ENCODE measurements at places on chromosomes 3 and 15.

GRCh38 chr15:75673426-75674235 lies 25.9 kb downstream of the SNX33 start:
- no peak for DNase-seq

GRCh38 chr15:81052046-81052445 lies 51.3 kb downstream of the TLNRD1 start:
- no peak for DNase-seq

GRCh38 chr3:123126031-123126430 lies 59.2 kb downstream of the PDIA5 start:
- DNase-seq = no peak

GRCh38 chr3:123374016-123374415 lies 74.9 kb downstream of the ADCY5 start:
- DNase-seq = no peak

- no peak for DNase-seq
Measured at GRCh38 chr3:8504611-8504973, 3.0 kb downstream of the LMCD1 start.

GRCh38 chr3:16478516-16478915 lies 35.0 kb downstream of the RFTN1 start:
- no peak for DNase-seq

GRCh38 chr3:86519819-86520218 lies 471.1 kb downstream of the VGLL3 start:
- DNase-seq = no peak

DNA sequence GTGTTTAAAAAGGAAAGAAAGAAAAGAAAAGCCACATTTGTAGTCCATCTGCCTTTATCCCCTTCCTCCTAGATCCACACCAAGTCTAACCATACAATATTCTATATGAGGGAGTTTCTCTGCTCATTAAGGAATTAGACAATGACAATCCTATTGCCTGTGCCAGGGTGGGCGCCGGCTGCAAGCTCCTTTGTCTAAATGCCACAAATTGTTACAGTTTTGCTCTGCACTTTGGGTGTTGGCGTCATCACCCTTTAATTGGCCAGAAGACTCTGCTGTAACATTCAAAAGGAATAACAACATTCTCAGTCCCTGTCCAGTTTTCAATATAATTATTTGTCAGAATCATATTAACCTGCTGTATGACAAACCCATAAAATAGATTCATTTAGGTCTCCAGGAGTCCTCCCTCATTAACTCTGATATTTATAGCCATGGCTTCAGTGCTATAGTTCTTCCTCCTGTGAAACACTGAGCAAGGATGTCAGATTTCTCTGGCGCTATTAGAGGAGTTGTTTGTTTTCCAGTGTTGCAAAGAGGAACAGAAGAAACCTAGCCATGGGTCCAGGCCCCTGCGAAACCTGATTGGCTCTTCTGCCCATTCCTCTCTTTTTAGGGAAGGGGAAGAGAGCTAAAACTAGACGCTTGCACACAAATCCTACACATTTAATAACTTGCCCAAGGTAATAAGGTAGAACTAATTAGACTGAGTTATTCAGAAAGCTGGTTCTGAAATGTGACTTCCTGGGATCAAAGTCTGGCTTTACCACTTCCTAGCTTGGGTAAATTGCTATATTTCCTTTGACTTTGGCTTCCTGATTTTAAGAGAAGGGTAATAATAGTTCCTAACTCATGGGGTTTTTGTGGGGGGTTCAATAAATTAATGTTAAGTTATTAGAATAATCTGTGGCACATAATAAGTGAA lies 112.4 kb downstream of the CD47 start:
- DNase-seq = no peak

- DNase-seq = no peak
Measured at GRCh38 chr3:100086401-100086800, 27.9 kb downstream of the FILIP1L start.

DNA sequence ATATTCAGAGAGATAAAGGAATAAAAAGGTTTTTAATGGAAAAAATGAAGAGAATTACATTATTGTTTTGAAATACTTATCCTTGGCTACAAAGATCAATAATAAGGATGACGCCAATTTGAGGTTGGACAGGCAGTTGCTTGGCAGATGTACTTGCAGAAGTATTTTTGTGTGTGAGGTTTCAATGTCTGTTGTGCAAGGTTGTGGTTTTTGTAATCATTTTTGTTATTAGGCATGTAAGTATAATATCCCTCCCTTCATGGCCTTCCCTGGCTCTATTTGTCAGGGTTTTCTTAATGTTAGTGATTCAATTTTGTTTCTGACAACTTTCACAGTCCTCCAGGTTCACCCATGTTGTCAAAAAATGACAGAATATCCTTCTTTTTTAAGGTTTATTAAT lies 105.9 kb downstream of the OTOL1 start:
- no peak for DNase-seq

- no peak for DNase-seq
Measured at GRCh38 chr15:56353740-56354139, 11.5 kb upstream of the TEX9 start.

GRCh38 chr15:58957101-58957973 lies 23.9 kb upstream of the SLTM start:
- DNase-seq = peak; percentile 44

GRCh38 chr3:160676547-160677303 lies at the start of gene ARL14:
Gene ARL14, plus strand, starts transcription at chr3:160677160. Its CDS starts 187 bp downstream, at chr3:160677347.
- no peak for DNase-seq

DNA sequence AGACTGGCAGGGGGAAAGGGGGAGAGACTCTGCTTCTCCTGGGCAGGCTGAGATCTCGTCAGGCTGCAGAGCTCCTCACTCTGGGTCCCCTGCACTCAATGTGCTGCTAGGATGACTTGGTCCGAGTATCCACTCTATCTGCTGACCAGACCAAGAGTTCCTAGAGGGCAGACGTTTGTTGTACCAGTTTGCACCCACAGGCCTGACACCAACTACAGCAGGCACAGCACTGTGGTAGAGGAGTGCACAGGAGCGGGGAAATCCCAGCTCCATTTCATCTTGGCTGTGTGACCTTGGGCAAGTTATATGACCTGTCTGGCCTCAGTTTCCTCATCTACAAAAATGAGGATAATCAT lies 29.0 kb downstream of the CCDC12 start:
- DNase-seq = no peak

- DNase-seq = no peak
Measured at GRCh38 chr15:39270221-39270855, 310.5 kb upstream of the THBS1 start.

GRCh38 chr3:126155280-126155640 lies 25.1 kb downstream of the ALDH1L1 start:
- no peak for DNase-seq

GRCh38 chr15:70236341-70237086 lies 138.8 kb upstream of the TLE3 start:
- DNase-seq = no peak

DNA sequence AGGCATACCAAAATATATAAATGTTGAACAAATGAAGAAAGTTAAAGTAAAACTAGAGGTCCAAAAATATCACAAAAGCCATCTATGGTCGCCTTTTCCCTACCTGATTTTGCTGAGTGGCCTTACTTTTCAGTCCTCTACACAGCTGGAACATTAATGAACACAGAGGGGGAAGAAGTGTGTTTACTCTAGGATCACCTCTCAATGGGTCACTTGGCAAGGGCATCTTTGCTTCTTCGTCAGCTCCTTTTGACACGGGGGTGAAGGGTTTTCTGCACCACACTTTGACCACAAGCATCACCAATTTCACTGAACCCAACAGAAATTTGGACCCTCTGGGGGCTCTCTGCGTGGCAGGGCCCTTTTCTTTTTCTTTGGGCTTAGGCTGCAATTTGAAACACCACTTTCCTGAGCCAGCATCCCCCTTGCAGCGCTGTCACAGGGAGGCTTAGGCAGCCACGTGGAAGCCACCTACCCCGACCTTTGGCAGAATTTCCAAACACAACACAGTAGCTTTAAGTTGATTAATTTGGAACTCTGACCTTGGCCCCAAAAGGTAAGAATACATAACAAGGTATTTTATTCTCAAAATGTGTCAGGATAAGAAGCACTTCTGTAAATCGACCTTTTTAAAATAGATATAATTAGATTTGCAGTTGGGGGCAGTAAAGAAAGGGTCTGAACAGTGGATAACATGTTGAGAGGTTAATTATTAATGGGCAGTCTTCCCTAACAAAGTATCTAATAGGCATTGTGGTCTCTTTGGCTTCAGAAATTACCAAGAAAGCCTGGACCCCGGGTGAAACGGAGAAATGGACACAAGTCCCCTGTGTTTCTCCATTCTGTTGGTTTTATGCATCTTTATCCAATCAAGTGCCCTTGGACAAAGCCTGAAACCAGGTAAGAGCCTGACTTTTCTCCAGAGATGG lies at the start of gene LIPC:
Gene LIPC (plus strand): TSS at position 771 of the 929 bp plus-strand sequence. CDS start 42 bp downstream, at position 813.
- DNase-seq = no peak

DNA sequence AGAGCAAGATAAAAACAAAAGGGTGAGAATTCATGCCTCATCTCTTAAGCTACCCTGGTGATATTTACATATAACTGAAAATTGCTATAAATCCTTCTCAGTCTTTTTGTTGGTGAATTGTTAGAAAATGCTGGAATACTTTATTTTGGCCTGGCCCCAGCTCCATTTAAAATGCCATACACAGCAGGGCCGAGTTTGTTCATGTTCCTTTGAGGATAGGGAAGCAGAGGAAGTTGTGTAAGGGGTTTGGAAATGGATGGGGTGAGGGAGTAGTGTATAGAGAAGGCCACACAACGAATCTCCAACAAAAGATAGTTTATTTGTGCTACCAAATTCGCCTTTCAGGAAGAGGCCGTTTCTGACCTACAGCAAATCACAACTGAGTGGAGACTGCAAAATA lies 78.6 kb upstream of the ADAMTS9 start:
- no peak for DNase-seq

- no peak for DNase-seq
Measured at GRCh38 chr3:8540456-8540855, 38.8 kb downstream of the LMCD1 start.

DNA sequence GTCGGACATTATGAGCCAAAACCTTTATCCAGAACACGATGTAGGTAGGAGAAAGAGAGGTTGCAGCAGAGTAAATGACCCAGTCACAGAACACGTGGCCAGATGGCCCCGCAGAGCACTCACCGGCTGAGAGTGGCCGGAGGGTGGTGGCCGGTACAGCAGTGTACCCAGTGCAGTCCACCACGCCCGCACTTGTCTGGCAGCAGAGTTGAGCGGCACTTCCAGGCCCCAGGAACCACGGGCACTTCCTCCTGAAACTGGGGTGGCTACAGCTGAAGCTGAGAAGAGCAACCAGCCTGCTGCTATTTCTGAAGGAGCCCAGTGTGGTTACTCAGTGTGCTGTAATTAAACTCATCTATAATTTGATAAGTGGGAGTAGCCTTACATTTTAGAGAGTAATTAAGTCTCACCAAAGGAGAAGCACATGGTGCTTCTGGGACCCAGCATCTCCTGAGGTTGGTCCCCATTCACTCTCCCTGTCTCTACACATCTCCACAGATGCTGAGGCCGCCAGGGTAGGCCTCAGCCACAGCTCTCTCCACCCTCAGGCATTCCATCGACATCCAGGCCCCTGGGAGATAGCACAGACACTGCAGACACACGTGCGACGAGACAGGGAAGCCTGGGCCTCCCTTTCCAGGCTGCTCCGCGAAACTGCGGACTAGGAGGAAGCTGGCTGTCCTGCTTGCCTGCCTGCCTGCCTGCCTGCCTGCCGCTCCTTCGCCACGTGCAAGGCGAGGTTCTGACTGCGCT lies 49.8 kb downstream of the BDH1 start:
- DNase-seq = no peak

DNA sequence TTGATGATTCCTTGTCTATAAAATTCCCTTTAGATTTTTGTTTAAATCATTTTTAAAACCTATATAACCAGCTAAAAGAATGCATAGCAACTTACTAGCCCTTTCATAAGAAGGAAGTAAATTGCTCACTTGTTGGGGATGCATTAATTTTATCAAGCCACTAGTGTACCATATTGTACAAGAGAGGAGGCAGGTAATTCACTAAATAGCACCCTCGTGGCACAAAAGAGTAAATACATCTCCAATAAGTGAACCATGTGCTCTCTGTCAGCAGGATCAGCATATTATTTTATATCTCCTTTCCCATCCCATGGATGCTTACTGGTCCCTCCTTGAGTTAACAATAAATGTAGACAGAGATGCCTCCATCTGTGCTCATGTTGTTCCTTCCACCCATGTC lies 34.3 kb downstream of the FRMD5 start:
- no peak for DNase-seq

- no peak for DNase-seq
Measured at GRCh38 chr3:25125201-25125600, 302.9 kb upstream of the RARB start.

DNA sequence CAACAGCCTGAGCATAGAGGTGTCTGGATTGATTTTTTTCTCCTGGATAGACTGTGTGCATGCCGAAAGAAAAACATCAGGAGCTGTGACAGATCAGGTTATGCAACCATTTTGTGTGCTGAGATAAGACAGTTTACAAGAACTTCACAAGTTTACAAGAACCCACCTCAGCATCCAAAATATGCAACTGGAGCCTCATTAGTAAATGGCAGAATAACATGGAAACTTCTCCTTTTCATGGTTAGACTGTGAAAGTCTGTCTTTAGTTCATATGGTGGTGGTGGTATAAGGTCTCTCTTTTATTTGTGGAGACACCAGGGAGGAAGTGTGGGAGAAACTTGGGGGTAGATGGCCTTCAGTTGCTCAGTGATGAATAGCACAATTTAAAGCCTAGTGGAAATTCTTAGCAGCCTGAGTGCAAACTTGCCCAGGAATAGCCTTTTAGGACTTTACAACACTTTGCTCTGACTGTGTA lies 3.7 kb upstream of the ZNF609 start:
- DNase-seq = no peak

GRCh38 chr15:45665261-45665660 lies 30.4 kb downstream of the SQOR start:
- no peak for DNase-seq

- no peak for DNase-seq
Measured at GRCh38 chr15:52785672-52786406, 4.3 kb downstream of the ONECUT1 start.

GRCh38 chr15:40789119-40789518 lies 17.8 kb upstream of the ZFYVE19 start:
- no peak for DNase-seq

DNA sequence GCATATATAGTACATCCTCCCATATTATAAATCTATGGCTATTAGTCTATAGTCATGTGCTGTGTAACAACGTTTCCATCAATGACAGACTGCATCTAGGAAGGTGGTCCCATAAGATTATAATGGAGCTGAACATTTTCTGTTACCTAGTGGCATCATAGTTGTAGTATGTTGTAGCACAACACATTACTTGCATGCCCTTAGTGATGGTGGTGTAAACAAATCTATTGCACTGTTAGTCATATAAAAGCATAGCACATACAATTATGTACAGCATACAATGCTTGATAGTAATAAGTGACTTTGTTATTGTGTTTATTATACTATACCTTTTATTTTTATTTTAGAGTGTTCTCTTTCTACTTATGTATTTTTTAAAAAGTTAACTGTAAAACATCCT lies 37.4 kb upstream of the TNFSF10 start:
- no peak for DNase-seq

GRCh38 chr15:65990298-65990981 lies 121.1 kb downstream of the RAB11A start:
- no peak for DNase-seq

- no peak for DNase-seq
Measured at GRCh38 chr3:49930922-49931321, 1.3 kb upstream of the MON1A start.
